ENCODE measurements at places on chromosomes 5 and 9. TPM values are rescaled to one million over a fixed set of nuclear protein-coding genes. Genes with fewer than 3 reads are reported as not detected.

KLF9 gene
- 45.0 TPM for total RNA-seq

ADAM19 gene
- total RNA-seq = 3.8 TPM

- DNase-seq = no peak
Observed at GRCh38 chr5:22965960-22966359, 112.8 kb upstream of the CDH12 start.

GRCh38 chr9:21766096-21766495 is 36.3 kb upstream of the MTAP start:
- no peak for DNase-seq

- no peak for DNase-seq
Observed at GRCh38 chr5:36041537-36041845, 25.2 kb downstream of the UGT3A2 start.

DNA sequence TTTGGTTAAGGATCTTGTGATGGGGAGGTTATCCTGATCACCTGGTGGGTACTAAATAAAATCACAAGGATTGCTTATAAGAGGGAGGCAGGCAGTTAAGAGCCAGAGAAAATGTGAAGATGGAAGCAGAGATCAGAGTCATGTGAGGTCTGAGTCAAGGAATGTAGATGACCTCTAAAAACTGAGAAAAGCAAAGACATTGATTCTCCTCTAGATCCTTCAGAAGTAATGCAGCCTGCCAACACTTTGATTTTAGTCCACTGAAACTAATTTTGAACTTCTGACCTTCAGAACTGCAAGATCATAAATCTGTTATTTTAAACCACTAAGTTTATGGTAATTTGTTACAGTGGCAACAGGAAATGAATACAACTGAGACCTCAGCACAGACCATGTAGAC is 499.0 kb downstream of the GADD45G start:
- no peak for DNase-seq

SPINK13 gene
- total RNA-seq = not detected

- DNase-seq = no peak
Observed at GRCh38 chr5:132510076-132510475, 19.5 kb upstream of the IRF1 start.

TPPP gene
- 2.3 TPM for total RNA-seq

GRCh38 chr5:107772418-107773310 is 101.9 kb upstream of the EFNA5 start:
- no peak for DNase-seq

SV2C gene
- total RNA-seq = under 0.01 TPM

ALDH7A1 gene
- total RNA-seq = 141 TPM

DNA sequence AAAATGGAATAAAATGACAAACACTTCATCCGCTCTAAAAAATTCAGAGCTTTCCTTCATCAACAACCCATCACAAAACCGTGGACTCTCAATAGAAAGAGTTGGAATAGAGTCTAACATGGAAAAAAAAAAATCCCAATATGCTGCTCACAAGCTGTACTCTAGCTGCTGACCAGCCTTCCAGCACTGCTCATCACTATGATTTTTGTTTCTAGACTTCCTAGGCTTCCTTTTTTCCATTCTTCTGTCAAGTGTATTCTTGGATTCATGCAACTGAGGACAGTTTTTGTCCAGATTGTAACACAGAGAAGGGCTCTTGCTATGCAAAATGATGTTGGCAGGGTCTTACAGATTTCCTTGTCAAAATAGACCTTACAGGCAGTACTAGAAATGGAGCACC is 34.5 kb downstream of the RFK start:
- no peak for DNase-seq

DNA sequence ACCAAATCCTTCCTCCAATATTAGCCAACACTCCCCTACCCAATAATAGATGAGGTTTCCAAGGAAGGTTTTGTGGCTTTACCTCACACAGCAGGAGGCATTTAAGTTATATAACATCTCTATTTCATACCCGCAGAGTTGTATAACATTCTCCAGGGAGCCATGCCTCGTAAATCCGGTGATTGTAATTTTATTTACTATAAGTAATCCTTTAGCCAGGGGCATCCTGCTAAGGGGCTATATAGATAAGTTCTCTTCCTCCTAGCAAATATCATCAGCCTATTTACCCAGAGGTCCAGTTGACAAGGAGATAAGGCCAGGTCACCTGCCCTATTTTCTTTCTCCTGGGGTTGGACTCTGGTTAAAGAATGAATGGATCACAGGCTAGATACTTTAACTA is 2051.0 kb downstream of the EFNA5 start:
- no peak for DNase-seq

ALAD gene
- total RNA-seq = 38.5 TPM

DNA sequence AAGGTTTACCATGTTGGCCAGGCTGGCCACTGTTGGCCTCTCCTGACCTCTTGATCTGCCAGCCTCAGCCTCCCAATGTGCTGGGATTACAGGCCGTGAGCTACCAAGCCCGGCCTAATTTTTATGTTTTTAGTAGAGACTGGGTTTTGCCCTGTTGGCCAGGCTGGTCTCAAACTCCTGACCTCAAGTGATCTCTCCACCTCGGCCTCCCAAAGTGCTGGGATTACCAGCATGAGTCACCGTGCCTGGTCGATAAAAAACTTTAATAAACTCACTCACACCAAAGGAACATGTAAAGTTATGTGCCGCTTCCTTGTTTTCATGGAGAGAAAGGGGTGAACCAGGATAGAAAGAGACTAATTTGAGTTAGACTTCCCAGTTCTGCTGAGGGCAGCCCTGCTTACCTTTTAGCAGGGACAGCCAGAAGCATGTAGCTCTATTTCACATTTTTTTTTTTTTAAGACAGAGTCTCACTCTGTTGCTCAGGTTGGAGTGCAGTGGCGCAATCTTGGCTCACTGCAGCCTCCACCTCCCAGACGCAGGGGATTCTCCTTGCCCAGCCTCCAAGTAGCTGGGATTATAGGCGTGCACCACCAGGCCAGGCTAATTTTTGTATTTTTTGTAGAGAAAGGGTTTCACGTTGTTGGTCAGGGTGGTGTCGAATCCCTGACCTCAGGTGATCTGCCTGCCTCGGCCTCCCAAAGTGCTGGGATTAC is 11.4 kb upstream of the HAUS6 start:
- no peak for DNase-seq

DNA sequence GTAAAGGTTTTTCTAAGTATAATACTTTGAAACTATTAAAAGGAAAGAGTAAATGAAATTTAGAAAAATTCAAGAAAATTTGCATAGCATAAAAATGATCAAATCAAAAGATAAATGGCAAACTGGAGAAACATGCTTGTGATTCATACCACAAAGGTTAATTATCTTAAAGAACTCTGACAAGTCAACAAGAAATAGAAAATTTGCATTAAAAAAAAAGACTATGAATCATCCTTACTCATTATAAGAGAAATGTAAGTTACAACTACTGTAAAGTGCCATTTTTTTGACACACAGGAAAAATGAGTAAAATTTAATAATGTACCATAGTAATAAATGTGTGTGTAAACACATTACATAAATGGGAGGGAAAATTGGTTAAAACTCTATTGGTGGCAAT is 624.4 kb upstream of the C9orf72 start:
- no peak for DNase-seq

CTXN3 gene
- not detected for total RNA-seq

GRCh38 chr5:1652873-1653697 is 129.3 kb upstream of the LPCAT1 start:
- no peak for DNase-seq

ZNF879 gene
- total RNA-seq = 0.62 TPM

GRCh38 chr9:106528158-106528557 is 334.8 kb upstream of the ZNF462 start:
- DNase-seq = no peak

LMNB1 gene
- total RNA-seq = 9.1 TPM

- DNase-seq = no peak
Observed at GRCh38 chr9:6114424-6114823, 99.0 kb upstream of the RANBP6 start.

- no peak for DNase-seq
Observed at GRCh38 chr9:128169925-128170324, 9.9 kb downstream of the BBLN start.

GRCh38 chr5:82290005-82290404 is 11.9 kb upstream of the RPS23 start:
- no peak for DNase-seq

- DNase-seq = no peak
Observed at GRCh38 chr5:135826994-135827671, 7.3 kb upstream of the SLC25A48 start.

RXFP3 gene
- total RNA-seq = not detected

Data from right lobe of liver (tissue), 6 donors.